Activated T-helper 17 cell treated with anti-CD3 and anti-CD28 coated beads, Interleukin-2, amount 50 U/mL, for 72 hours (primary cell): ENCODE measurements at places on chromosomes 13 and 19. TPM values are rescaled to one million over a fixed set of nuclear protein-coding genes. Genes with fewer than 3 reads are reported as not detected.

Gene TYROBP
- not detected for total RNA-seq

Gene MCEMP1
- total RNA-seq = not detected

Gene CGB1
- not detected for total RNA-seq

Gene MEDAG
- total RNA-seq = not detected

Gene ZNF433
- 0.85 TPM for total RNA-seq

Gene TGFBR3L
- 7.6 TPM for total RNA-seq

Gene PCP2
- total RNA-seq = 3.6 TPM

Gene PCDH9
- 0.11 TPM for total RNA-seq

Gene S1PR5
- total RNA-seq = 0.11 TPM

Gene LILRB1
- total RNA-seq = not detected

Gene CCDC70
- 0.24 TPM for total RNA-seq

Gene MCOLN1
- 15.3 TPM for total RNA-seq

Gene EBI3
- total RNA-seq = 18.3 TPM

Gene ZNF709
- 3.4 TPM for total RNA-seq

Gene ZNF723
- total RNA-seq = not detected

Gene KLK8
- not detected for total RNA-seq

Gene IER2
- 140 TPM for total RNA-seq

Gene WTIP
- total RNA-seq = 1.9 TPM

Gene KCNN4
- 385 TPM for total RNA-seq

Gene WIZ
- 27.7 TPM for total RNA-seq

Gene WDR87
- total RNA-seq = not detected

Gene PRRG2
- 3.8 TPM for total RNA-seq

Gene CYSLTR2
- total RNA-seq = 1.8 TPM

Gene CYP2A6
- total RNA-seq = not detected

Gene NPHS1
- not detected for total RNA-seq

Gene NLRP4
- total RNA-seq = not detected

Gene COL5A3
- total RNA-seq = 32.1 TPM

Gene SMIM44
- not detected for total RNA-seq

Gene KCTD12
- 8.3 TPM for total RNA-seq

Gene SULT2A1
- total RNA-seq = not detected

Gene CLEC11A
- 0.45 TPM for total RNA-seq

Gene CYP4F3
- 0.95 TPM for total RNA-seq

Gene PSG11
- 0.35 TPM for total RNA-seq

Gene ZFP36
- 67.4 TPM for total RNA-seq
